ENCODE measurements at places on chromosomes 12 and 14.

DNA sequence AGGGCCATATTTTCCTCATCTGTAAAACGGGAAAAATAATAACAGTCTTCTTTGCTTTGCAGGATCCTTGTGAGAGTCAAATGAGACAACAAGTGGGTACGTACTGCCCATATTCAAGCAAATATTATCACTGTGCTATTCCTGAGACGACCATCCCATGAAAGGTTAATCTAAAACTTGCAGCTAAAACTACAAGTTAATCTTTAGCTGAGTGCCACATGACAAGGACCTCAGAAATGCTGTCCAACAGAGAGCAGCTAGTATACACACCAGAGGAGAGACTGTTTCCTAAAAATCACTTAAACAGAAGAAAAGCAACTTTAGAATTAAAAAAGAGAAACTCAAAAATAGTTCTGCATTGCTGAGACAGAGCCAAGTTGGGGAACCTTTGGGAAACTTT lies 162.7 kb upstream of the TMTC2 start:
- DNase-seq = no peak

- no peak for DNase-seq
Measured at GRCh38 chr14:53742233-53742620, 214.4 kb downstream of the BMP4 start.

DNA sequence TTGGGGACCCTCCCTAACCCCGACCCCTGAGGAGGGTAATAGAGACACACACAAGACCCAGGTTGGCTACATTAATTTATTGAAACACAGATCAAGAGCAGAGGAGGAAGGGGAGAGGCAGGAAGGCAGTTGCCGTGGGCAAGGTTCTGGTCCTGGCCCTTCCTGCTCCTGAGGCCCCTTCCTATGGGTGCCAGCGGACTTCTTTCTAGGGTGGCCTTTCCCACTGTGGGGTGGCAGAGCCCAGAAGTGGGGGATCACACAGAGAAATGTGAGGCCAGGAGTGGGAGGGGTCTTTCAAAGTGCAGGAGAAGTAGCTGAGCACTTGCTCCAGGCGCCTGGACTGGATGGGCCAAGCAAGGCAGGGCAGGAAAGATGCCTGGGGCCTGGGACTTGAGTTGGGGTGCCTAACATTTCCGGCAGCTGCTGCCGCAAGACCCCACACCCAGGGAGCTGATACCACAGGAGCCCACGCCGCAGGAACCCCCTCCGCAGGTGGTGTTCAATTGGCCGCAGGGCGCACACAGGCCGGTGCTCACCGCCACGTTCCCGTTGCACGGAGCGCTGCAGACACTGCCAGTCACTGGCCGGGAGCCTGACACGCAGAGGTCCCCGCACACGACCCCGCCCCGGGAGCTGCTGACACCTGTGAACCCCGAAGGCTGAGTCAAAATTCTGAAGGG lies 5.3 kb downstream of the KRT81 start:
- no peak for DNase-seq

GRCh38 chr14:50605766-50606165 lies 45.8 kb downstream of the ATL1 start:
- DNase-seq = no peak

- no peak for DNase-seq
Measured at GRCh38 chr12:114588061-114588460, 95.9 kb downstream of the TBX3 start.

DNA sequence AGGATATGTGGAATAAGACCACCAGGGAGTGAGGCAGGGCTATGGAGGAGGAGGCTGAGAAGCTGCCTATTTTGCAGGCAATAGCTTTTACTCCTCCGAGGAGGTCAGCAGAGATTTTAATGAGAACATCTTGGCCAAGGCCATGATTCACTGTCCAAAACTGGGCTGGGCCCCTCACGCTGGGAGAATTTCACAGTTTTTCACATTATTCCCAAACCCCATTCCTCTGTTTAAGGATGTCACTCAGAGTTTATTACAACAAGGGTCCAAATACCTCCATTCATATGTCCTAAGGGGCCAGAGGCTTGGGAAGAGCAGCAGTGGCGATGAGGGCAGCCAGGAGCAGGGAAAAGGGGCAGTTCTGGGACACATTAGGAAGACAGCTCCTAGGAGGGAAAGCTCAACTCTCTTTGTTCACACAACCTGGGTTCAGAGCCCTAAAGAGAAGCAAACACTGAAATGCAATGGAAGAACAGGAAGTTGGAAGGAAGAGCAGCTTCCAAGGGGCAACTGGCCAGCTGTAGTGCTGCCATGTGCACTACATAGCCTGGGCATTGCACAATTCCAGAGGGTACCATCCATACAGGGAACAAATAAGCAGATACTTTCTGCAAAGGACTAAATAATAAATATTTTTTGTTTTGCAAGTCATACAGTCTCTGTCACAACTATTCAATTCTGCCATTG lies 283.2 kb downstream of the NUAK1 start:
- DNase-seq = no peak

- DNase-seq = no peak
Measured at GRCh38 chr14:59046746-59047145, 141.7 kb upstream of the DAAM1 start.

GRCh38 chr12:123233505-123234308 lies 471 bp downstream of the MTRFR start:
- DNase-seq = no peak

DNA sequence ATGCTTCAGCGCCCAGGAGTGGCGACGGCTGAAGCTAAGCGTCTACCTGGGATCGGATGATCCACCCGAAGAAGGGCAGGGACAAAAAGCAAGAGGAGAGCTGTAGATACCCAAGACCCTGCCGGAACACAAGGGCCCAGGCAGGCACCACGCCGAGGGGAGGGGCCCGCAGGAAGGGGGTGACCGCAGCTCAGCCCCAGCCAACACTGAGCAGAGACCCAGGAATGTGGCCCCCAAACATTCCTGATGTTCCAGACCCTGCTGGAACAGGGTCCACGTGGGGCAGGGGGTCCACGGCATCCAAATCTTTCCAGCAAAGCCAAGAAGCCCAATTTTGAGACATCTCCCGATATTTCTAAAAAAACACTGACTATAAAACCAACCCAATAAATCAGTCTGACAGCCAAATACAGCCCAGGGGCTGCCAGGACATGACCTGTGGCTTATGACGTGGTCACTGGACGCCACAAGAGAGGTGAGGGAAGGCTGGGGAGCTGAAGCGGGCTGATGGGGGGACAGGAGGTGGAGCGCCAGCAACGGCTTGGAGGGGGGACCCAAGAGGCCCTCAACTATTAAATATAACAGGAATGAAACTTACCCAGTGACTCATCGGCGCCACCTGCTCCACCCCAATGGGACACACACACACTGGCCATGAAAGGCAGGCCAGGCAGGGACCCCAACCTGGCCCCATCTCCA lies 58.9 kb downstream of the NCOR2 start:
- DNase-seq = no peak

DNA sequence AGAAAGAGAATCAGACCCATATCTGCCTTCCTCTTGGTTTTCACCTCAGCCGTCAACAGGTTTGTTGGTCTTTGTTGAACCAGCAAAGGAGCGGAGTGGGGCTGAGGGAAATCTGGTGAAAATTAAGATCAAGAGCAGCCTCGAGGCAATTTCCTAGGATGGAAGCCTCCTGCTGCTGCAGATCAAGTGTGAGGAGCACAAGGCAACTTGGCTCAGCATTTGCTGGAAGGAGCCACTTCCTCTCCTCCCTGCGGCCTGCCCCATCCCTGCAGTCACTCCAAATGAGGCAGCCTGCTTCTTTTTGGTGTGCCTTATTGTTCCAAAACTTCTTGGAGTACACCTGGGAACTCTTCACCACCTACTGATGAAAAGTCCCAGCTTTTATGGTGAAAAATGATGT lies 4.9 kb downstream of the TC2N start:
- no peak for DNase-seq

DNA sequence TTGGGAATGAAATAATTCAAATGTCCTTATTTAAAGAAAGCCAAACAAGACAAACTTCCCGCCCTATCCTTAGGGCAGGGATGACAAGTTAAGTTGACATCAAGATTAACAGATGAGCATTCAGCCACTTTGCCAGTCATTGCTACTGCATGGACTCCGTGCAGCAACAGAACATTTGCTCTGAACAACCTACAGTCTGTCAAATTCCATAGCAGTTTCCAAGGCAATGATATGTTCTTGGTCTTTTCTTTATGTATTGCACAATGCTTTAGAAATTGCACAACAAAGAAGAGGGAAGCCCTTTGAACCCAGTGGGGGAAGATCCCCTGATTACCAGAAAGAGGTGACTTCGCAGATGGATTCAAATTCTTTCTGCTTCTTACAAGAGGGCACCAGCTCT lies 269.8 kb downstream of the BCAT1 start:
- DNase-seq = no peak

DNA sequence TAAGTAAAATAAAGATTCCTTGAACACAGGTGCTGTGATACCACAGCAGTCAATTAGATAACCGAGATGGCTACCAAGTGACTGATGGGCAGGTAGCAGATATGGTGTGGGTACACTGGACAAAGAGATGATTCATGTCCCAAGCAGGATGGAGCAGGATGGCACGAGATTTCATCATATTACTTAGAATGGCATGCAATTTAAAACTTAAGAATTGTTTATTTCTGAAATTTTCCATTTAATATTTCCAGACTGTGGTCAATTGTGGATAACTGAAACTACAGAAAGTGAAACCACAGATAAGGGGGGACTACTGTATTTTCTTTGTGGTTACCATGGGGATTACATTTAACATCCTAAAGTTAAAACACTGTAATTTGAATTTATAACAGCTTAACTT lies 7.5 kb upstream of the ZFP36L1 start:
- no peak for DNase-seq

DNA sequence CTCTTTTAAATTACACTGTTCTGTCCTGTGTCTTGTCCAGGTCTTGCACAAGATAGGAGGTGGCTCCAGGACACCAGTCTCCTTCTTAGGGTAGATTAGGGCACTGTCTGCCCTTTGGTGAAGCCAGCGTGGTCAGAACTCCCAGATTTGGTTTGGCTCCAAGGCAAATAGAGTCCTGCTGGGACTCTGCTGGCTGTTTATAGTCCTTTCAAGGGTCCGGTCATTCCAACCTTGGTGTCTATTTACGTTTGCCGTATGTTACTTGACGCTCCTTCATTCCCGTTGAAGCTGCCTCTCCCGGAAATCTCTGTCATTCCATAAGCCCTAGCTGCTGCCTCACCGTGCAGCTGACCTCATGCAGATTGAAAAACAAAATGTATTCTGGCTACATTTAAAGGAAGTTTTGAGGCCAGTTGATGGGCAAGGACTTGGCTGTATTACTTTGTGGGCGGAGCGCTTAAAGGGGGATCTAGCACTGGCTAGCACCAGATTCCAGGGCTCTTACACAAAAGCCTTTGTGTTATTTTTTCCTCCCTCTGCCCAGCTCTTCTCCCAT lies 180.6 kb downstream of the AKAP6 start:
- no peak for DNase-seq

GRCh38 chr12:99019798-99020197 lies 374.7 kb downstream of the APAF1 start:
- no peak for DNase-seq

GRCh38 chr14:77763978-77764377 lies 3.0 kb upstream of the SNW1 start:
- no peak for DNase-seq

GRCh38 chr12:109563291-109564284 lies 9.7 kb downstream of the MMAB start:
- DNase-seq = no peak

DNA sequence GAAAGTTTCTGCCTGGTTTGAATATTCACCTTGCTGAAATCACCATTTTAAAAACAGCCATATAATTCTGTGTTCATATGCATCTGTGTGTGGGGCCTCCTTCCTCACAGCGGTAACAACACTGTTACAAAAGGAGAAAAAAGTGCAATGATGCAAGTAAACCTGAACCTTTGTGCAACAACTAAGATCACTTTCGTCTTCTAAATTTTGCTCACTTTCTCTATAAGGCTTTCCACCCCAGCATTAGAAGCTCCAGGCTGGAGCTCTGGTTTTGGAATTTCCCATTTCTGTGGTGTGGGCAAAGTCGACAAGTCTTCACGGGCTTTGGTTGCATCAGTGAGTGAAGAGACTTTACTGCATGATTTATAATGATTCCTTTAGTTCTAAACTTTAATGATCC lies 18.4 kb downstream of the FGD6 start:
- no peak for DNase-seq

- no peak for DNase-seq
Measured at GRCh38 chr12:21934173-21934572, 7.1 kb downstream of the ABCC9 start.

DNA sequence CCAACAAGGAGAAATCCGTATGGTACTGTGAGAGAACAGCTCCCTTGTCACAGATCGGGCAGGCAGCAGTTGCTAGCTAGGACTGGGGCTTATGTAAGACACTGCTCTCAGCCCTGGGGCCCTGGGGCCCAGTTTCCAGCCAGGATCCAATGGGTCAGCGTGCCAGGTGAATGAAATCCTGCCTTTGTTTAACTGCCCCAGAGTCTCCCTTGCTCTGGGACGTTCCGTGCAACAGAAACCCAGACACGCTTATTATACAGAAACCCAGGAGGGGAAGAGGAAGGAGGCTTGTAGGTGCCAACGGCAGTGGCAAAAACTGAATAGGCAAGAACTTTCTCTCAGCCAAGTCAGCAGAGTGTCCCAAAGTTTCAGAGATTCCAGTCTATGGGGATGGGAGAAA lies 110.6 kb downstream of the DIO2 start:
- no peak for DNase-seq

DNA sequence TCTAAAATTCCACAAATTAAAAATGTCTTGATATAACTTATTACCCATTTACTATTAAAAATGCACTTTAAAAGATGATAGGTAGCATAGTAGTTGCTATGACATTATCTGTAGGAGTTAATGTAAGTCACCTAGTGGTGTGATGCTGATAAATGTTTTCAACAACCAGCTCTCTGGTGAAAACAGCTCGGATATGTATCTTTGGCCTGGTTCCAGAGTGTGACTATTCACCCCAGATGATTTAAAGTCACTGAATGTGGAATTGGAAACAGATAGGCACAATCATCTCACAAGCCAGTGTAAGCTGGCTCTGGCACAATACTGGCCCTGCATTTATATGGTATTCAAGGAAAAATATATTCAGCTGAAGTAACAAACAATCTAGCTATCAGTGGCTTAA lies 9.2 kb upstream of the CCDC196 start:
- DNase-seq = no peak

DNA sequence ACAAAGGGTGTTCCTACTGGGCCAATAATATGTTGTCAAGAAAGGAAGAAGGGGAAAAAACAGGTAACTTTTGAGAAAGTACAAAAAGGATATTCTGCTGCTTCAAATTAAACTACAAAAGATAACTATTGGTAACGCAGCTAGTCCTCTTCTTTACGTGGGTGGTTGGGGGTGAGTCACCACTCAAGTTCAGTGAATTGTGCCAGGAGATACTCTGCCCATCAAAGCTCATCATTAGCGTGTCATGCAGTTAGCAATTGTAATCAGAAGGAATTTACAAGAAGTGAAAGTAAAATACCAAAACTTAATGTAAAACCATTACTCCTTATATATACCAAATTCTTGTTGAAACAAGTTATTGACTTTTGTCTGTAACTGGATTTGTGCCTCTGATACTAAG lies 342.0 kb downstream of the NPAS3 start:
- no peak for DNase-seq

Data from activated CD4-positive, alpha-beta memory T cell treated with anti-CD3 and anti-CD28 coated beads for 36 hours (primary cell).